ENCODE measurements at places on chromosomes 4 and X. TPM values are rescaled to one million over a fixed set of nuclear protein-coding genes. Genes with fewer than 3 reads are reported as not detected.

The CLDN34 gene
- polyA plus RNA-seq, result not detected

- no peak for DNase-seq
Measured at GRCh38 chr4:185358514-185358913, 37.2 kb downstream of the LRP2BP start.

The MTM1 gene
- polyA plus RNA-seq, result 4.7 TPM

The FMR1NB gene
- not detected for polyA plus RNA-seq

- no peak for DNase-seq
Measured at GRCh38 chr4:94571298-94571697, 119.6 kb downstream of the PDLIM5 start.

The IL3RA gene
- 6.1 TPM for polyA plus RNA-seq

DNA sequence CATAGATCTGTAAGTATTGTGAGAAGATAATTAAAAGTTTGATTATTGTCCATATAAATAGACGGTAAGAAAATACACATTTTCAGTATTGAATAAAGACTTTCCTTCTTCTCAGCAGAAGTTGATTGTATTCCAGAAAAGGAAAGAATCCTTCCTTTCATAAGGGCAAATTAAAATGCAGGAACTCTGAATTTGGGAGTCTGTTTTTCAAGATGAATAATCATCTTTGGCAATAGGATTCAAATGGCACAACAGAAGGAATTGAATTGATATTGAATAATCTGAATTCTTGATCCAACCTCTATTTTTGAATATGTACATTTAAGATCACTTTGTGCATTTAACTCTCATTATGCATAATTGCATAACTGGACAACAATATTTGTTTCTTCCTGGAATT lies 149.3 kb downstream of the DMD start:
- DNase-seq, result no peak

The TMEM156 gene
- 0.44 TPM for polyA plus RNA-seq

The RHOXF2B gene
- polyA plus RNA-seq, result not detected

DNA sequence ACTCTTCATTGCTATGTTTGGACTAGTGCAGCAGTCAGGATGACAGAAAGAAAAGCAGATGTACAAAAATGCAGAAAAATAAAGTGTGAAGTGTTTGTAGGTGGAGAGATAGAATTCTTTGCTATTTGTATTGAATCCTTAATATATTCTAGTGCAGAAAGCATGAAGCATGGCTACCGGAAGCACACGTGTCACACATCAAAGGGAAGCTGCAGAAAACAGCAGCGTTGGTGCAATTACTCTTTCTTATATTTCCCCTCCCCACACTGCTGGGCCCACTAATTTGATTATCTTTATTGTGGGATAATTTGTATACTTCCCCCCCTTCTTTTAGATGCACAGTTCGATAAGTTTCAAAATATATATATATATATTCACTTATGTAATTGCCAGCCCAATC lies 35.9 kb upstream of the TAPT1 start:
- no peak for DNase-seq

The GRIA3 gene
- polyA plus RNA-seq, result 2.1 TPM

DNA sequence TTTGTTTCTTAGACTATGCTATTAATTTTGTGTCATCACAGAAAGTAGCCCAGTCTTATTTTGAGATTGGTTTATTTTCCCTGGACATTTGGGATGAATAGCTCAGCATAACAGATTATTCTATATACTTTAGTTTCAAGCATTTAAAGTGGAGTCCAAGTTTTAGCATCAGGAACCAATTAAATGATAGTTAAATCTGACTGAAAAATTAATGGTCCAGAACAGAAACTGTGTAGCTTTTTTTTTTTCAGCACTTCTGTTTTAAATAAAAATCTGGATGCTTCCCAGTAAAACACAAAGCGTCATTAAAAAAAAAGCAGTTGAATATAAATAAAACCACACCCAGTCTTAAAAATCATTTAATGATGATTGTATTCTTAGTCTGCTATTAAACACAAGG lies 59.4 kb upstream of the PITX2 start:
- DNase-seq, result peak; percentile 30

GRCh38 chr4:142434519-142435224 lies 411.4 kb downstream of the INPP4B start:
- no peak for DNase-seq
